Activated CD4-positive, alpha-beta memory T cell treated with anti-CD3 and anti-CD28 coated beads for 36 hours (primary cell): ENCODE measurements at places on chromosomes 3 and 15. TPM values are rescaled to one million over a fixed set of nuclear protein-coding genes. Genes with fewer than 3 reads are reported as not detected.

NEO1 gene
- total RNA-seq = 8.3 TPM

CIDEC gene
- total RNA-seq = not detected

OIP5 gene
- total RNA-seq = 11.1 TPM

- no peaks in the 10 kb centered on the region for H3K36me3 ChIP-seq
- no peaks in the 10 kb centered on the region for H3K27me3 ChIP-seq
- no peaks in the 10 kb centered on the region for H3K4me1 ChIP-seq
- DNase-seq = no peak
- H3K4me3 ChIP-seq = no peak overlapping the region
- no peak overlapping the region for H3K27ac ChIP-seq
Measured at GRCh38 chr3:55333923-55334322, 153.2 kb downstream of the WNT5A start.

GRCh38 chr15:81334768-81335435 lies 11.0 kb upstream of the STARD5 start:
- no peak for DNase-seq
- H3K27me3 ChIP-seq = no peaks in the 10 kb centered on the region
- H3K4me1 ChIP-seq = peaks cover 8% of the 10 kb centered on the region
- no peak overlapping the region for H3K27ac ChIP-seq

GRCh38 chr15:90039996-90040395 lies 38.9 kb downstream of the ZNF710 start:
- no peaks in the 10 kb centered on the region for H3K36me3 ChIP-seq
- H3K27ac ChIP-seq = no peak overlapping the region
- peaks cover 59% of the 10 kb centered on the region for H3K4me1 ChIP-seq
- no peak overlapping the region for H3K4me3 ChIP-seq
